ENCODE measurements at places on chromosomes 12 and 14.

DNA sequence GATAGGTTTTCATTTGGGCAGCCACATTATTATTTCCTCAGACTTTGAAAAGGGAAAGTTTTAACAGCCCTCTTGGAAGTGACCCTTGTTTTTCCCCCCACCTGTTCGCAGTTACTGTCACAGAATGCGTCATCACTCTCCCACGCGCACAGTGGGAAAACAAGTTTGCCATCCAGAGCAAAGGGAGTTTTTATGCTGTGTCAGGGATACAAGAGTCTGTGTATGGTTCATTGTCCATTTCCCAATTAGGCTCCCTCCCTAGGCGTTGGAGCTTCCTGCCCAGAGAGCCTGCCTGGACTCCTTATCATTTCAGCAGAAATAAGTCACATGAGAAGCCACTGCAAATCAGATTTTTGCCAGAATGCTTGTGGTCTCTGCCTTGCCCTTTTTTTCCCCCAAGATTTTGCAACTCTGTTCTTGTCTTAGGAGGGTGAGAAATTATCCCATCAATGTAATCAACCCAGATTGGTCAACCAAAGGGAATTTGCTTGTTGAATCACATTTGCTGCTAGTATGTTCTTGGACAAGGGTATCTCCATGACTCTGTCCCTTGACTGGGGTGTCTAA, 104.1 kb downstream of the IGF1 start:
- DNase-seq, result no peak

DNA sequence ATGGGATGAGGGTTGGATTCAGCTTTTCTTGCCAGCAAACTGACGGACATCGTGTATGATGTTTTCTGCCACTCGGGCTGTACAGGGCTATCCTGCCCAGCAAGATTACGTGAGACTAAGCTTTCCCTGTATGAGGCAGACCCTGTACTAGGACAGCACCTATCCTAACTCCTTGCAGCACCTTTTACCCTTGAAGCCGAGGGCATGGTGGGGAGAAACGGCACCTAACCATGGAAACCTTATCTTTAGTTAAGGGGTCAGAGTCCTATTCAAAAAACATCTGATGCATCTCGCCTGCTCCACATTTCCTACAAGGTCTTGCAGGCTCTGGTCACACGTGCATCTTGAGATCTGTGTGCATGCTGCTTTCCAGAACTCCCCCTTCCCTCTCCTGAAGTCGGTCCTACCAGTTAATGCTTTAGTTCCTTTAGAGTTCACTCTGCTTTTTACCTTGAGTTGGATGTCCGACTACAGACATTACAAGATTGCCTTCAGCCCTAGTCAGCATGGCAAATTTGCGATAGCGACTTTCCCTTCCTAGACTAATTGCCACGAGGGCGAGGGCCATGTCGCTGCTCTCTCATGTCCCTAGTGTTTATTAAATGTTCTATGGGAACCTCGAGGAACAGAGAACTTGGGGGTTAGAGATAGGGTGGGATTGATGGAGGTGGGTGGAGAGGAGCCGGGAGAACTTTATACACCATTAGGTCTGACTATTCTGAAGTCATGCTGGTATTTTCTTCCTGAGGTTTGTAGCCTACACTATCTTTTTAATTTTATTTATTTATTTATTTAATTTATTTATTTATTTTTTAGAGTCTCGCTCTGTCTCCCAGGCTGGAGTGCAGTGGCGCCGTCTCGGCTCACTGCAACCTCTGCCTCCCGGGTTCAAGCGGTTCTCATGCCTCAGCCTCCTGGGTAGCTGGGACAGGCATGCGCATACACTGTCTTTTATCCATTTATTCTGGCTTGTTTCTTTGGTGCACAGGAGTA, 6.6 kb downstream of the RAN start:
- DNase-seq, result peak; percentile 31

GRCh38 chr12:51320695-51321320, 3.2 kb downstream of the BIN2 start:
- peak; percentile 74 for DNase-seq

GRCh38 chr12:26292596-26292995, 97.2 kb downstream of the SSPN start:
- no peak for DNase-seq

- DNase-seq, result no peak
These were observed 8.0 kb upstream of the SSTR1 start for GRCh38 chr14:38199739-38200138.

DNA sequence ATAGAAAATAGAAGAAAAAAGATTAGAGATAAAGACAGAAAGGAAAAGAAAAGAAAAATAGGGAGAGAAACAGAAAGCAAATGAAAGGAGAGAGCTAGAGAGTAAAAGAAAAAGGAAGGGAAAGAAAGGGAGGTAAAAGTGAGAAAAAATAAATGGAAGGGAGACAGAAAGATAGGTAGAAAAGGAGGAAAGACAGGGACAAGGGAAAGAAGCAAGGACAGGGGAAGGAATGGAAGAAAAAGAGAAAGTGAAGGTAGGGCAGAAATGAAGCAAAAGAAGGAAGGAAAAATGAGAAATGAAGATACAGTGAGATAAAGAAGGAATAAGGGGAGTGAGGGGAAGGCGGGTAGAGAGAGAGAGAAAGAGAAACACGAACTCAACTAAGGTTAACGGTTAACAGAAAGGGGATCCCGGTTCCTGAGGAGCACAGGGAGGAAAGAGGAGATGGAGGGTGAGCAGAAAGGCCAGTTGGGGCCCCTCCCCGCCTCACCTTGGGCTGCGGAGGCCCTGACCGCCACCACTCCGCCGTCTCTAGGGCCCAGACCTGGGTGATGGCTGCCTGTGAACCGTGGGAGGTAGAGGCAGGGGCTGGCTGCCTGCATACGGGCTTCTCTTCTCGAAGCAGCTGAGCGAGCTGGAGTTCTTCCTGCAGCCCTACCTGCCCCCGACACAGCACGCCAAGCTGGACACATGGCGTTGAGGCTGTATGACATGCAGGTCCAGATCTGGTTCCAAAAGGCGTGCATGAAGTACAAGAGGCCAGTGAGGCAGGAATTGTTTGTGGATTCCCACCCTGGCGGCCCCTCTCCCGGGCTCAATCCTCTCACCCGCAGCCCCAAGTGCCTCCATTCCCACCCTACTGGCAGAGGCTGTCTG, 59.5 kb downstream of the SMUG1 start:
- DNase-seq, result no peak

DNA sequence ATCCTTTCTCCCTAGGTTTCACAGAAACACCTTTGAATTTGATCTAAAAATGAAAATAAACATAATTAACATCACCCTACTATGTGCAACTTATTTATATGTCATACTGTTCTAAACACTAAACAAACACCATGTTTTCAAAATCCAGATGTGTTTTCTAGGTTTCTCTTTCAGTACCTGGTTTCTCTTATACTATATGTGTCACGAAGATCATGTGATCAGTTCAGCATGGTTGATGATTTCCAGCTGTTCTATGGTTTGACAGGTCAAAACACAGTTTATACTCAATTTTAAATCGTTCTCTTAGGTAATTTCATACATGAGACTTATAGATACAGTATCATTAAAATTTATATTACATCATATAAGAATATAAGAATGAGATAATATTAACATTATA, 373.1 kb downstream of the SOX5 start:
- no peak for DNase-seq

DNA sequence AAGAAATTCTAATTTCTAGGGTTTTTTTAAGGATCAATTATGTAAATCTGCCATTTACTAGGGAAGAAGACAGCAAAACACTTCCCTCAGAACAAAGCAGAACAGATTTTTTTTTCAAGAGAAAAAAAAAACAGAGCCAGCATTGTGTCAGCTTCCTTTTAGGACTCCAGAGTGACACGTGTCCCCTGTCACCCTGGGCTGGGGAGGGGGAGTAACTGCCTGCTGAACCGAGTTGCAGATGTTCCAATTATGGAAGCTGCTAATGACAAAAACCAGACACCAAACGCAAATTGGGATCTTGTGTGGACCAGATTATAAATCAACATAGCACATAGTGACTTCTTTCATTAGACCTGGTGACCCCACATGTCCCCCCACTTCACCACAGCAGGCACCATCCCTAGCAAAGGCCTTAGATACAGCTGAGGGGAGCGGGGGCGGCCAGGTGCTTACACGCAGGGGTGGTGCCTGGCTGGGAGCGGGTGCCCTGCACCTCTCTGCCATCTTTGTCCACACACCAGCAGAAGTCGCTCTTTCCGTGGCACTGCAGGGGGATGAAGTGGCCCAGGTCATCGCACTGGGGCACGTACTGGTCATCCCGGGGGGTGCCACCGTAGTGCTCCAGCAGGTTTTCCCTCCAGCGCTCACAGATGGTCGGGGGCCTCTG, 25.4 kb downstream of the RTRAF start:
- no peak for DNase-seq

DNA sequence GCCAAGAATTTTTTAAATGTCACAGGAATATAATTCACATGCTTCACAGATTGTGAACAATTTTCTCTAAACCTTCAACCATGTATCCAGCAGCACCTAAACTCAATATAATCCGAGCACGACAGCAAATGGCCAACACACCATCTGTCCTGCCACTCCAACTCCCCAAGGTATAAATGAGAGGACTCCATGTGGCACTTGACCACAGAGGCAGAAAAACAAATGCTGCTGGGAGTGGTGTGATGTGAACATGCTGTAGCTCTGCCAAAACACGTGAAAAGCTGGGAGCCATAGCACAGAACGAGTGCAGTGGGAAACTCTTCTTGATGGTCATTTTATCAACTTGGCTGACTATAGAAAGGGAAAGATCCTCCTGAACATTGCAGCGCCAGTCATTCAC, 70.9 kb downstream of the LLPH start:
- no peak for DNase-seq

DNA sequence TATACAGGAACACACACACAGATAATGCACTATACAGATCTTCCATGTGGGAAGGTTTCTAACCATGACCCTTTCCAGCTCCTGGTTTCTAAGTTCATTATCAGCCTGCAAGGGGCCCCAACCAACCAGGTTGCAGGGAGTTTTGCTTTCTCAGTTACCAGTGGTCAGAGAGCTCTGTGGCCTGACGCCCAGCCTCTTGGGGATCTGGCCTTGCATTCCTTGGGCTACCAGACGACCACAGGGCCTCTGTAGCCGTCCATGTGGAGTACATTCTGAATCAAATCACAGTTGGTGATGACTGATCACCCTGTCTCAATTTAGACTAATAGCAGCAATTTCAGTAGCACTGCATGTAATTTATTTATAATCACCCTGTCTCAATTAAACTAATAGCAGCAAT, 47.5 kb downstream of the PAH start:
- no peak for DNase-seq

- no peak for DNase-seq
These were observed 256.8 kb upstream of the FLRT2 start for GRCh38 chr14:85273099-85273677.

- DNase-seq, result peak; percentile 44
These were observed 37.5 kb downstream of the CHST11 start for GRCh38 chr12:104494137-104494792.

GRCh38 chr12:67137256-67137655, 131.9 kb upstream of the CAND1 start:
- DNase-seq, result no peak

GRCh38 chr12:116599285-116600136, 40.3 kb downstream of the MAP1LC3B2 start:
- peak; percentile 82 for DNase-seq

- no peak for DNase-seq
These were observed 25.6 kb downstream of the ELK3 start for GRCh38 chr12:96219700-96220206.

DNA sequence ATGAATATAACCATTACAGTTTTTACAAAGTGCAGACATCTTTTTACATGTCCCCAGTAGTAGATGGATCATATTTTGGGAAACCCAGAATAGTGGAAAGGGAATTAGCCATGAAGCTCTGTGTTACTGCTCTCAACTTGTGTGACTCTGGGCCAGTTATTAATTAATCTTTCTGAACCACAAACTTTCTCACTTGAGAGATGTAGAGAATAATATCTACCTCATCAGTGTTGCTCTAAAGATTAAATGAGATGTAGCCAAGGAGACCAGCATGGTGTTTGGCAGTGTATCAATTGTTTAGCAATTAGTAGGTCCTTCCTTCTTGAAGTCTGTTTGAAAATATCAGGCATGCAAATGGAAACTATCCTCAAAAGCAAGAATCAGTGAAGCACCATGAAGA, 169.2 kb downstream of the TMTC2 start:
- no peak for DNase-seq

- DNase-seq, result no peak
These were observed 38.6 kb upstream of the ATF1 start for GRCh38 chr12:50725011-50725942.

DNA sequence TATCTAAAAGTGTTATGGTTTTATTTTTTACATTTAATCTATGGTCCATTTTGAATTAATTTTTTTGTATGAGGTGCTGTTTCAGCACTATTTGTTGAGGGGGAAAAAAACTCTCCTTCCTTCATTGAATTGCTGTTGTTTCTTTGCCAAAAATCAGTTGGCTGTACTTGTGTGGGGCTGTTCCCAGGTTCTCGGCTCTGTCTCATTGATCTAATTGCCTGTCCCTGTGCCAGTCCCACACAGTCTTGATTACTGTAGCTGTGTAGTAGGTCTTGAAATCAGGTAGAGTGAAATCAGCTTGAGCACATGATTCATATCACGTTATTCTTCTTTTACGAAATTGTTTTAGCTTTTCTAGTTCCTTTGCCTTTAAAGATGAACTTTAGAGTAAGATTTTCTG, 109.7 kb downstream of the ADGRD1 start:
- DNase-seq, result no peak

DNA sequence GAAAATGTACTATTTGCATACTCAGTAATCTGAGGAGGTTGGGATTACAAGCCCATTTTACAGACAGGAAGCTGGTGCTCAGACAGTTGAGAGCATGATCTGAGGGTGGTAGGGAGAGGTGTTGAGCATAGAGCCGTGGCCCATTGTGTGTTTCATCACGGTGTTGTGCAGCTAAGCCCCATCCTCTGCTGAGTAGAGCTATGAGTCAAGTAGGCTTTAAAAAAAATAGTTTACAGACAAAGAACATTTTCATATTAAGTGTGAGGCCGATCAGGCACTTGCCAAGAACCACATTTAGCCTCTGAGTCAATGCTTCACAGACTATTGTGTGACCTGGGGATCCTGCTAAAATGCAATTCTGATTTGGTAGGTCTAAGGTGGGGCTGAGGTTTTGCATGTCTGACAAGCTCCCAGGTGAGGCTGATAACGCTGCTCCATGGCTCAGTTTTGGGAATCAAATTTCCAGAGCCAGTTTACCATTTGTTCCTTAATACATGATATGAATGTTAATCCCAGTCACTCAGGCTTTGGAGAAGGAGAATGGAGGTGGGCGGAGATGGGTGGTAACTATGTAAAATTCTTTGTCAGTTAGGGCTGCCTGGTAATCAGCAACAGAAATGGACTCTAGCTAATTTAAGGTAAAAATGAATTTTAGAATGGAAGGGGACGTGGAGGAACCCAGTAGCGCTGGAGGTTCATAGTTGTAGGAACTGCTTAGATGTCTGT, 22.2 kb downstream of the ZNF664 start:
- no peak for DNase-seq

- DNase-seq, result no peak
These were observed 355.0 kb downstream of the ETNK1 start for GRCh38 chr12:22979854-22980469.

GRCh38 chr12:69008520-69008919, 75.5 kb upstream of the CPM start:
- peak; percentile 9 for DNase-seq

- no peak for DNase-seq
These were observed 191.4 kb downstream of the CACNA1C start for GRCh38 chr12:2244013-2244861.
